ENCODE measurements at places on chromosomes 6 and 20.

- DNase-seq: no peak
These were observed 779 bp upstream of the KCNG1 start for GRCh38 chr20:51023617-51024155.

DNA sequence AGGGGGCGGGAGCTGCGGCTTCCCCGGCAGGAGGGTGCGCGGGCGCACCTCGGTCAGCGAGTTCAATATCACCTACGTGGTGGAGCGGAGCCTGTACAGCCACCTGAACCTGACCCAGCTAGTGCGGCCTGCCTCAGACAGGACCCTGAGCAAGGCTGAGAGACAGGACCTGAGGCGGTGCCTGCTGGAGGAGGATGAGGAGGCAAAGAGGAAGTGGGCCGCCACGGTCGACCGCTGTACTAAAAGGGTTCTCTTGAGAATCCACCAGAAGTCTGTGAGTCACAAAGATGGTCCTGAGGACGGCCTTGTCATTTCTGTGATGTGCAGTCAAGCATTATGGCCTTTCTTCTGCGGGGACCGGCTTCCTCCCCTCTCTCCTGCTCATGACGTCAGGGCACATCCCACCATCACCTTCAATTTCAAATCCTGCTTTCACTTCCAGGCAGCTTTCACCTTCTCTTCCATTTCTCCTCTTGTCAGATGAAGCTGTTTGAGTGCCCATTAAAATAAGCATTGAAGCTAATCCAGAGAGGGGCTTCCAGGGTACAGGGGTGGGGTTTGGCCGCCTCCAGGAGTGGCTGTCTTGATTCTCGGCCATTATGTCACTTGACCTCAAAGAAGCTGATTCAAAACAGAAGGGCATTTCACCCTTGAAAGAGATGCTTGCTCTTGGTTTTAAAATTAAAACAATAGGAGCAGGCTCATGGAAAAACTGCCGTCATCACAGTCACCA is 177.6 kb downstream of the SASH1 start:
- DNase-seq: no peak

- DNase-seq: no peak
These were observed 154.2 kb downstream of the DOK5 start for GRCh38 chr20:54629632-54630031.

- no peak for DNase-seq
These were observed 188.2 kb upstream of the ASCC3 start for GRCh38 chr6:101069191-101069795.

DNA sequence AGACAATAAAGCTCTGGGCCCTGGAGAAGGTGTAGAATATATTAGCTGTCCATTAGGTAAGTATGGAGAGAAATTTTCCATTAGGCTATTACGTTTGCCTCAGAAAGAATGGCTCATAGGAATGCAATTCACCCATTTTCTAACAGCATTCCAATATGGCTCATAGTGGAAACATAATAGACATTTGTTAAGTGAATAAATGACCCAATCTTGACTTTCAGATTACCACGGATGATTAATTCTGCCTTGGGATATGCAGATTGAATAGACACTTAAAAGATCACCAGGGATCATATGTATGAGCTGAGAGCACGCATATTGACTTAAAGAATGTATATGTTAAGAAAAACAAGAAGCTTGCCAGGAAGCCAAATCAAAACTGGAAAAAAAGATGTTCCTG is 209.1 kb upstream of the CDYL start:
- DNase-seq: peak; percentile 28

Data from SJSA1 (cell line).